ENCODE measurements at places on chromosomes 4 and X. TPM values are rescaled to one million over a fixed set of nuclear protein-coding genes. Genes with fewer than 3 reads are reported as not detected.

Gene RRH
- 0.82 TPM for polyA plus RNA-seq

Gene PRR32
- polyA plus RNA-seq: not detected

Gene IL2
- not detected for polyA plus RNA-seq

Gene SHROOM2
- 18.4 TPM for polyA plus RNA-seq

Gene ITM2A
- 75.8 TPM for polyA plus RNA-seq

Gene CXCR3
- polyA plus RNA-seq: 0.09 TPM

Gene EXOC1
- 43.4 TPM for polyA plus RNA-seq

Gene CT45A5
- not detected for polyA plus RNA-seq

Gene GALNTL6
- 0.61 TPM for polyA plus RNA-seq

Gene SRPK3
- polyA plus RNA-seq: 1.9 TPM

Gene IL3RA
- polyA plus RNA-seq: 14.8 TPM

Gene DCK
- polyA plus RNA-seq: 27.9 TPM

Gene FAM53A
- 3.6 TPM for polyA plus RNA-seq

Gene TEC
- 4.0 TPM for polyA plus RNA-seq

GRCh38 chr4:85414972-85415371, 60.0 kb upstream of the ARHGAP24 start:
- DNase-seq: no peak

GRCh38 chrX:21658152-21658737, at the start of gene KLHL34:
TSS of gene KLHL34 (minus strand) at chrX:21658330. CDS start at chrX:21657788, 542 bp downstream.
- DNase-seq: no peak

GRCh38 chr4:40828661-40829060, 78.9 kb downstream of the NSUN7 start:
- DNase-seq: no peak

DNA sequence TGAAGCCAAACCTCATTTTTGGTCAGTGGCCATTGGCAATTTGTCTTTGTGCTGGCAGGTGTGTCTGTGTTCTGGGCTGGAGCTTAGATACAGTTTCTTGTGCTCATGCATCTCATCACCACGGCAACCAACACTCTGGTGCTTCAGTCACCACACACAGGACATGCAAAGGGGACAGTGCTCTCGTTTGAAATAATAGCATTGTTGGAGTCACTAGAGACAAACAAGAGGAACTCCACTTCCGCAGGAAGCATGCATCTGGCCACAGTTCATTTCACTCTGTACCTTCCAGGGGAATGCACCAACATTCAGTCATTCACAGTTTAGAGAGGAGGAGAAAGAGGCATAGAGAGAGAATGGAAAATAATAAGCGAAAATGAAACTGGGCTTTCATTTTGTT, 267.4 kb downstream of the ANK2 start:
- DNase-seq: no peak

DNA sequence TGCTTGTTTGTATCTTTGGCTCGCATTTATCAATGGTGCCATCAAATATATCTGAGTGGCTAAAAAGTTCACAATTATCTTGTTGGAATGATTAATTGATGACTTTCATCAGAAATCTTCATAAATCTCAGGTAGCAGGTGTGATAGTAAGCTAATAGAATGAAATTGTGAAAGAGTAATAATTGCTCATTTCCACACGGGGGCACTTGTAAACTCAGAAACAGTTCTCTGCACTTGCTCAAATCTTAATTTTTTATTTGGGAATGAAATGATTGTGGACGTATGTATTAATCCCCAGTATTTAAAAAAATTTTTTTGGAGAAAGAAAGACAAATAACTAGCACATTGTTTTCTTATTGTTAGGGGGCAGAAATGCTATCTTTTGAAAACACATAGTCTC, 132.8 kb downstream of the DTHD1 start:
- DNase-seq: no peak

DNA sequence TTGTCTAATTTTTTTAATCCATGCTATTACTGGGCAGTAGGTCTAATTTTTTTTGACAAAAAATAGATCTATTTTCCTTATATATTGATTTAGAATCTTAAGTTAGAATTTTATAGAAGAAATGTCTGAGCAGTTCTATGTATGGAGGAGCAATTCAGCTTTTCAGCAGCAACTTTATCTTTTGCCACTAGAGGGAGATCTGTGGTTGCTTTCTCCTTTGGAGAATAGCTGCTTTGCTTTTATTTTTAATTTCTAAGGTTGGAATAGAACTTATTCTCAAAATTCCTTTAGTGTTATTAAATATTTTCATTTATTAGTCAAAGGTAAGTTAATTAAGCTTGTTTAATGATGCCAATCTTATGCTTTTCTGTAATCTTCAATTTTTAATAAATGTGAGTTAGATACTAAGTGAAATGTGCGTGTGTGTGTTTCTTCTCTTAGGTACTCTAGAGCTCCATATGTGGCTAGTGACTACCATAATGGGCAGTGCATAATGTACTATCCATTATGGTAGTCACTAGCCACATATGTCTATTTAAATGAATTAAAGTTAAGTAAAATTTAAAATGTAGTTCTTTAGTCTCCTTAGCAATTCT, 29.3 kb downstream of the FAM199X start:
- no peak for DNase-seq

GRCh38 chrX:133685822-133686221, 270.5 kb upstream of the GPC4 start:
- DNase-seq: no peak

DNA sequence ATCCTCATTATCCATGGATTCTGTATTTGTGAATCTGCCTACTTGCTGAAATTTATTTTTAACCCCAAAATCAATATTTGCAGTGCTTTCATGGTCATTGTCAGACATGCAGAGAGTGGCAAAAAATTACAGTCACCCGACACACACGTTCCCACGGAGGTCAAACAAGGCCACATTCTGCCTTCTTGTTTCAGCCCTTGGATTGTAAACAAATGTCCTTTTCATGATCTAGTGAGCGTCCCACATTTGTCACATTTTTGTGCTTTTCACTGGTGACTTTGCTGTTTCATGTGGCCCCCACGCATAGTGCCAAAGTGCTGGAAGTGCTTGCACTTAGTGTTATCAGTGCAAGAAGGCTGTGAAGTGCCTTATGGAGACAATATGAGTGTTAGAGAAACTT, 45.0 kb downstream of the SOD3 start:
- DNase-seq: no peak

DNA sequence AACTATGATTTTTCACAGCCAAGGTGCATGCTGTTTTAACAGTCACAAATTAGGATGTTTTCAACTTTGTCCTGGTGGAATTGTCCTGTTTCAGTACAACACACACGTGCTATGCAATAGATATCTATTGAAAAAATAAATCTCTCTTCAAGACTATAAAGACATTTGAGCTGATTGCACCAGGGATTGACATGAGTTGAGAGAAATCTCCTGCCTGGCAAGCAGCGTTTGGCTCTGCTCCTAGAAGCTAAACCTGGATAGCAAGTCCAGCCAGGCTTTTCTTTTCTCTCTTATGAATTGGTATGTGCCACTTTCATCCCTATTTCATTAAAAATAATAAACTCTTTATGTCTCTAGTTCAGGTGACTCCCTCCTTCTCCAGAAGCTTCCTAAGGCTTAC, 16.6 kb upstream of the NPNT start:
- DNase-seq: no peak

- DNase-seq: no peak
Observed at GRCh38 chrX:107849747-107850421, 24.2 kb downstream of the MID2 start.

DNA sequence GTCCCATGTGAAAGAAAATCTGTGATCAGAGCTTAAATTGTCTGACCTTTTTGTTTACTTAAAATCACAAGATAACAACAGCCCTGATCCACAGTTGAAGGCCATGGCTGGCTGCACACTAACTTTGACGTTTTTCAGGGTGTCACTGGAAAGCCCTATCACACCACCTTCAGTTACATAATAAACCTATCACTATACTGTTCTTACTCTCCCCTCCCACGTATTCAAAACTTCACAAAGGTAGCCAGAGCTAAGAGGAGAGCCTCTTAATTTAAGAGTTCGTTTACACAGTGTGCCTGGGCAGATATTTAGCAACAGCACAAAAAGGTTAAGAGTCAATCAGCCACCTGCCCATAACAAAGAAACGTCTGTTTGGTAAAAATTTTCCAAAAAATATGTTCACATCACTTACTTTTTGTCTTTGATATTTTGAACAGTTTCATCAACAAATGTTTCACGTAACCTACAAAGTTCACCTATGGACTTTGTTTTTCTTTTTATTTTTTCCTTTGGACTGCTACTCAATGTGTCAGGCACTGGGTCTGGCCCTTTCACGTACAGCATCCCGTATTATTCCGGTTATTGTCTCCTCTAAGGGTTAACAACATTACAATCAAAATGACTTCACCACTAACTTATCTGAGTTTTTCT, 25.0 kb downstream of the RFC1 start:
- peak; percentile 20 for DNase-seq

- DNase-seq: peak; percentile 5
Observed at GRCh38 chr4:90718931-90719330, 591.7 kb downstream of the CCSER1 start.

DNA sequence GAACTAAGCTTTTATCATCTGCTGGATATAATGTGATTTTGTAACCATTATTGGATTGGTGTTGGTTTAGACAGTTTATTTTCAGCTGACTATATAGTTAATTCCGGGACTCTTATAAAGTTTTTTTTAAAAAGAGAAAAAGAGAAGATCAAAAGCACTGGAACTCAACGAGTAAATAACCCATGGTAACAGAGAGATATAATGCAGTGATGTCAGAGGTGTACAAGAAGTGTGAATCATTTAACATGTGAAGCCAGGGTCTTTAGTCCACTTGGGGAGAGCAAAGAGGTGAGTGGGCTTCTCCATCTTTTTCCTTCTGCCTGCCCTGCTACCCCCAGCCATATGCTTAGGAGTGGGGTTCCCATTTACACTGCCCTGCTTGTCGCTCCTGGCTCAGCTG, 3.2 kb downstream of the TMEM165 start:
- DNase-seq: no peak

DNA sequence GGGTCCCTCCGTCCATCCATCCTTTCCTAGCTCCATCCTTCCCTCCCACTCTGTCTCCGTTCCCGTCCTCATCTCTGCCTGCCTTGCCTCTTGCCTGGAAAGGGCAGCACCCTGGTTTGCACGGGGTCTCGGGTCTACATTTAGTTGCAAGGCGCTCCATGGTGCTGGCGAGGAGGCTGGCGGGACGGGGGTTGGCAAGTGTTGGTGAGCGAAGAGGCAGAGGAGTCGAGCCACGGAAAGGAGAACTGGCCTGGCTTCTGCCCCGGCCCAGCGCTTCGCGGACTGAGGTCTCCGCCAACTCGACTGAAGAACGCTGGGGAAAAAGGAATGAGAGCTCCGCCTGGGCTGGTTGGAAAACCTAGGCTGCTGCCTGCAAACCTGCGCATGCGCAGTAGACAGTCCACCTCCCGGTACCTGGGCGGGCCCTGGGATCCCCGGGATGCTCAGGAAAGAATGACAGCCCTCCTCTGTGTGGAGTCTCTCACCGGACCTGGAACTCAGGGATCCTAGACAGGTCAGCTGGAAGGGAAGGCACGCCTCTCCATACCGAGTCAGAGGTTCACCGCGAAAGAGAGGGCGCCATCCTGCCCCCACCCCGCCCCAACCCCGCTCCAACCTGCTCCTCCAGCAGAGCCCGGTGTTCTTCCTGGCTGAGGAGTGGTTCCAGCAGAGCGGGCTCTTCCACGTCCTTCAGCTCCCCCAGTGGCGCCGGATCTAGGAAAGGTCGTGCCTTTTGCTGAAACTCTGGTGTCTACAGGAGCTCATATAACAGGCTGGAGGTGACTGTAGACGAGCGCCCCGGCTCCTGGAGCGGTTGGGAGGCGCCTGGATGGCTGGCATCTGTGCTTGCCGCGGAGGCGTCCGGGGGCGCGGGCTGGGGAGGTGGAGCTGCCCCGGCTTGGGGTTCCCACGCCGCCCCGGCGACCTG, 6.0 kb downstream of the FRG2 start:
- no peak for DNase-seq

GRCh38 chr4:79272126-79272525, 53.7 kb downstream of the NAA11 start:
- no peak for DNase-seq

DNA sequence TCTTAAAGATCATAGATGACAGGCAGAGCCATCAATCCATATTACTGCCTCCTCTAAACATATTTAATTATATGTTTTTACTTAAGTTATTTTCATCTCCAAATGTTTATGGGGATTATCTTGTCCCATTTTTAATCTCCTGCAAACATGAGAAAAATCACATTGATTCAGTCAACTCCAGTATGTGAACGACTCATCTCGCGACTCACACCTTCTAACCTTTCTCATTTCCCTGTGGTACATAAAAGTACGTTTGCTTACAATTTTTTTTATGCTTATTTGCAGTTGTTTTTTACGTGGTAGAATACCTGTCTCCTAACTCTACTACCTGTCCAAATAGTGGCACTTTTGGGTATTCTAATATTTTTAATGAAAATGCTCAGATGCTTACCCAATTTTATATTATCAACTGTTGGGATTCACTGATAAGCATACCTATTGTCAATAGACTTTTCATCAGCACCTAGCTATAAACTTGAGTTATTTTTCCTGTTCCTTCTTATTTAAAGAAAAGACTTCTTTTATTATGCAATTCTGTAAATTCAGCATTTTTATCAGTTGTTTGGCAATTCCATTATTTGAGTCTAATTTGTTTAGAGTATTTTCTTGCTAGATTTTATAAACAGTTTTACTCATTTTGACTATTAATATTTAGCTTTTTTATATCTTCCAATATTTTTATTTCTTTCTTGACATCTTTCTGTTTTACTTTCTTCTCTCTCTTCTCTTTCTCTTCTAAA, 276.6 kb downstream of the ANK2 start:
- DNase-seq: no peak

GRCh38 chrX:12494400-12495138, 296.6 kb upstream of the PRPS2 start:
- DNase-seq: no peak

DNA sequence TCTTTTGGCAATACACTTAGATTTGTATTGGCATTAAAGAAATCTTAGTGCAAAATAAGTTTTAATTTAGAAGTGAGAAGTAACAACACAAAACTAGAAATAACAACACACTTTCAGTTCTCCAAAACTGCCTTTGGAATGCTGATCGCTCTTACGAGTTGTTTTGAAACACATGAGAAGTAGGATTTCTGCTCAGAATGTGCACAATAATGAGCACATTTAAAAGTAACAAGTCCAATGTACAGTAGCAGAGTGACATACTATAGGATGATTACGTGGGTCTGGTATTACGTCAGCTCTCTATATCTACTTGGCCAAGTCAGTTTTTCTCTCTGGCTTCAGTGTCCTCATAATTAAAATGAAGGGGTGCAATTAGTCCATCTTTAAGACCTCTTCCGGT, 164.8 kb downstream of the CHM start:
- DNase-seq: no peak
